ENCODE measurements at places on chromosomes 3 and 15.

DNA sequence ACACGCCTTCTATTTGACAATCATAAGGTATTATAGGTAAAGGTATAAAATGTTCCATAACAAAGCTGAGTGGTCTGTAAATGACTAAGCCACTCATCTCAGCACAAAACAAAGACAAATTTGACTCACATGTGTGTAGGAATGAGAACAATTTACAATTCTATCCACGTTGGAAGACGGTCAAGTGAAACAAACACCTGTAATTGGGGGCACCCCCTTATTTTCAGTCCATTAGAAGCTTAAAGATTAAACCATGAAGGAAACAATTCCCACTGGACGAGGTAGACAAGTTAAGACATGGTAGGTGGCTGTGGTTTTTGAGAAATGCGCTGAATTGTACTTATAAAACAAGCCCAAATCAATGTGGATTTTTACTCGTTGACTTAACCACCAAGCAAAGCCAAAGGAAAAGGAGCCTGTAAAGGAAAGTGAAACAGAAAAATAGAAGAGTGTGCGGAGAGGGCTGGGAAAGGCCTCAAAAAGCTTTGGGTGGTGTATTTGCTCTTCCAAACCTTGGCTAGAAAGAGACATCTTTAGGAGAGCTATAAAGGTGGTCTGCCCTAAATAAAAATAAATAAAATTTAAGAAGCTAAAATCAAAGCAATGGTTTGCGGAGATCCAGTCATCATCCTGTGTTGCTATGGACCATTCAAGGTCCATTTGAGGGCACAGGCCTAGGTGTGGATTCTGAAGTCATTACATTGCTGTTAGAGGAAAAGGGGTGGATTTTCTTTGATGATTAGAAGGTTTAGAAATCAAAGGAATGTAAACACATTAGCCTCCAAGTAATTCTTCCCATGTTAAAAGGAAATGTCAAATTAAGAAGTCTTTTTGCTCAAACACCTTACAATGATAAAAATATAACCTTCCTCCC lies 135.0 kb downstream of the TFG start:
- DNase-seq: no peak

DNA sequence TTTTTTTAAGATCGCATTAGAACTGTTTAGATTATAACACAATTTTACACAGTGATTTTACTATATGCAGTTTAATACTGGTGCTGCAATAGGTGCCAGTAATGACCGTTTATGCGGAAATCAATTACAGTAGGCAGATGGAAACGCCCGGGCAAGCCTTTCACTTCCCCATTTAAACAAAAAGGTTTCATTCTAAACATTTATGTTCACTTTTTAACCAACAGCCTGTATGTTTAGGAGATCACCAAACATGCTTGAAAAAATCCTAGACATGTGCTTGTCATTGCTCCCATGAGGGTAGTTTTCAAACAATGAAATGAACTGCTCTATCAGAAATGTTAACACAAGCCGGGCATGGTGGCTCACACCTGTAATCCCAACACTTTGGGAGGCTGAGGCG lies 2.7 kb downstream of the BNIP2 start:
- DNase-seq: peak; percentile 50

GRCh38 chr3:197881270-197881969 lies 68.6 kb upstream of the RPL35A start:
- no peak for DNase-seq

GRCh38 chr3:190699776-190700175 lies 162.7 kb downstream of the GMNC start:
- DNase-seq: no peak

DNA sequence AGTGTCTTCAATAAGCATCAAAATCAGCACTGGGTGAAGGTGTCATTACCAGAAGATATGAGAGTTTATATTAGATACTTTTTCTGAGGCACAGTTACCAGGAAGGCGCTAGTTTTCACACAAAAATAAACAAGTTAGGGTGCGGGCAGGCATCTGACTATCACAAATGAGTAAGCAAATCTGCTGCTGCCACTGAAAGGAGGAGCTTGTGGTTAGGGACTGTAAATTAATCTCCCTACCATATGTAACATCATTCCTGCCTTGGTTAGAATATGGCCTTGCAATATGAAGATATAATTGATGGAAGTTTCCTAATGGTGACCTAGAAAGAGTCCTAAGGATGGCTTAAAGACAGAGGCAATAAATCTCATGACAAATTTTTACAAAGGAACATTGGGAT lies 19.5 kb upstream of the EID1 start:
- no peak for DNase-seq

GRCh38 chr3:34258271-34258998 lies 460.0 kb downstream of the PDCD6IP start:
- DNase-seq: no peak

DNA sequence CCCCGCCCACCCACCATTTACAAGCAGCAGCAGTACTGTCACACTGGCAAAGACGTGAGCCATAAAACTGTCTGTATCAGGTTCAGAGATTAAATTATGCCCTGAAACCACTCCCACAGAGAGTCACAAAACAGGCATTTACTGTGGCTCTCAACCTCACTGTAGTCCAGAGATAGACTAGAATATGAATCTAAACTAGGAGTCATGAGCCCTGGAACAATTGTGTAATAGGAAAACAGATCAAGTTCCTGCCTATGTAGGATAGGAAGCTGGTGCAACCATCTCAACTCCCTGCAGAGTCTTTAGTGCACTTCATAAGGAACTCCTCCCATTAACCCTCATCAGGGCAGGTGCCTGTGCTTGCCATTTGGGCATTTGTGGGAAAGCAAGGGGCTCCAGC lies 61.7 kb downstream of the FAM227B start:
- no peak for DNase-seq

- DNase-seq: no peak
Observed at GRCh38 chr3:9947025-9947995, 4.9 kb downstream of the PRRT3 start.

- no peak for DNase-seq
Observed at GRCh38 chr15:79434361-79434760, 2.2 kb downstream of the MINAR1 start.

Measured in GM10248 (cell line).